ENCODE measurements at places on chromosomes 12 and 14.

DNA sequence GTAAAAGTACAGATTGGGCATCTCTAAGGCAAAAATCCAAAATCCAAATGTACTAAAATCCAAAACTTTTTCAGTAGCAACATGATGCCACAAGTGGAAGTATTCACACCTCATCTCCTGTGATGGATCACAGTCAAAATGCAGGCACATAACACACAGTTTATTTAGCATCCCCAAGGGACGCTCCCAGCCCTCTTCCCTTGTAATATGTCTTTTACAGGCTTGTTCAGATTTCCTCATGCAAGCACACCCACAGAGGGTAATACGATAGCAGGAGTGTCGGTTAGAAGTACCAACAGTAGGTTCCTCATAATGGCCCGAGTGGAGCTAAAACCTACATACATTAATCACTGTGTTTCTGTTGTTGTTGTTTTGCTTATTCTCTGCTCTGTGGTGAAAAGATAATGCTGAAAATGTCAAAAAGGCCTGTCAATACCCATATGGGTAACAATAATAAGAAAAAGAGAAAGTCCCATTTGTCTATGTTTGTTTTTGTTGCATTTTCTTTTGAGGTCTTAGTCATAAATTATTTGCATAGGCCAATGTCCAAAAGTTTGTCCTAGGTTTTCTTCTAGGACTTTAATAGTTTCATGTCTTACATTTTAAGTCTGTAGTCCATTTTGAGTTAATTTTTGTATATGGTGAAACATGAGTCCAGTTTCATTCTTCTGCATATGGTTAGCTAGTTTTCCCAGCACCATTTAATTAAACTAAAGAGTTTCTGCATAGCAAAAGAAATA, 133.1 kb downstream of the LRIG3 start:
- no peak for DNase-seq

DNA sequence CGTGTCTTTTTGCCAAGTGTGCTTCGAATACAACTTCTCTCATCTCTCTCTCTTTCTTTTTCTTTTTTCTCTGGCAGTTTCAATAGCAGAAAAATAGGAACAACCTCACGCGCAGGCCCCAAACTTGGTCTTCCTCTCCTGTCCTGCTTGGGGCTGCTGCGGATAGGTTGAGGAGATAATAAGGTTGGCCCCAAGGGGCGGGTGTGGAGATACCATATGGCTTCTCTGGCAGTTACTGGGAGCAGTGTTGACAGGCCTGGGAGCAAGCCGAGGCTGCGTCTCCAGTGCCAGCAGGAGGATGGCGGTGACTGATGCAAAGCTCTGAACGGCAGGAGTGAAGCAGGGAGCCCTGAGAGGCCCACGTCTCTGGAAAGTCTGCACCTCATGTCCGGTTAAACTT, 89.5 kb upstream of the MANSC4 start:
- DNase-seq = no peak

GRCh38 chr14:68551045-68551683, 241.7 kb downstream of the ZFP36L1 start:
- no peak for DNase-seq

DNA sequence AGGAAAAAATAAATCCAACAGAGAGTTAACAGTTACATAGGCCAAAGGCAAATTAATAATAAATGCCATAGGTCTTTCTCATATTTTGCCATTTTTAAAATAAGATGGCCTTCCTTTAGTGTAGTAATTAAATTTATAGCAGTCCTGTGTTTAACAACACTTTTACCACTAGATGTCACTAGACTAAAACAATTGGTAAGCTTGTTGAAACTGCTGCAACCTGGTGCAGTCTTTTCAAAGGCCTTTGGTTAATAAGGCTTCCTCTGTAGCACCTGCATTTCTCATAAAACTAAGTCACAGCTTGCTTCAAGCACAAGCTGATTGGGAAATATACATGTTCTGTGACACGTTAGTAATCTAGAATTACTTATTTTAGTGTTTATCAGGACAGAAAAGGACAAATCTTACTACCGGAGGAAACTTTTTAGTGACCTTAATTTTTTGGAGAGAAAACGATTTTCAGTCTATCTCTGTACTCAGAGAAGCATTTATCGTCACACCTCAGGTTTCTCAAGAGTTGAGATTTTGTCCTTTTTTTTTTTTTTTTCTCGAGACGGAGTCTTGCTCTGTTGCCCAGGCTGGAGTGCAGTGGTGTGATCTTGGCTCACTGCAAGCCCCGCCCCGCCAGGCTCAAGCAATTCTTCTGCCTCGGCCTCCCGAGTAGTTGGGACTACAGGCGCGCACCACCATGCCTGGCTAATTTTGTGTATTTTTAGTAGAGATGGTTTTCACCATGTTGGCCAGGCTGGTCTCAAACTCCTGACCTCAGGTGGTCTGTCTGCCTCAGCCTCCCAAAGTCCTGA, 20.0 kb downstream of the BORCS5 start:
- no peak for DNase-seq

- no peak for DNase-seq
Measured at GRCh38 chr12:25771041-25771440, 187.4 kb upstream of the RASSF8 start.

- no peak for DNase-seq
Measured at GRCh38 chr12:97960741-97961608, 498.4 kb downstream of the RMST start.

DNA sequence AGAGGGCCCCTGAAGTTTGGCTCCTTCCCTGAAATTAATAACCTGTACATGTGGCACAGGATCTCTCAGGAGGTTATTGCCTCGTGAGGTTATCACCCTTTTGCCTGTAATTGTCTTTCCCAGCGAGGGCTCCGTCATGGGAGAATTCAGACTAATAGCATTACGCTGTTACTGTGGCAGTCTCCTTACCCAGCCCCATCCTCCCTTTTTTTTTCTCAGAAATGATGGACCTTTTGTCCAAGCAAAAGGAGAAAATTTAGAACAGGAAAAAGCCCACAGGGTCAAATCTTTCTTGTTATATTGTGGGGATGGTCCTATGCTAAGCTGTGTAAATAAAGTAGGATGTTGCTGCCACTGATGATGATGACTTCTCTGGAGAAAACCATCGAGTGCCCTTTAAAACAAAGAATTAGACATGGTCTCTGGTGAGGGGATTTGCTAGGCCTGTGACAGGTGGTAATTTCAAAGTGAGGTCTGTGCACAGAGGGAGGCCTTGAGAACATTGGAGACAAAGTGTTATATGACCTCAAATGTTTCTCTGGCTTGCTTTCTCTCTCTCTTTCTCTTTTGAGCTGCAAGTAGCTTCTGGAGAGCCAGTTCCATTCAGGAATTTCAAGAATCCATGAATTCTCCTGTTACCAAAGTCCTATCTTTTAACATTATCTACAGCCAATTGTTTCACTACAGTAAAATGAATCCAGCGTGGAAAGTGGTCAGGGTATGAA, 357.2 kb downstream of the BMP4 start:
- no peak for DNase-seq

- DNase-seq = no peak
Measured at GRCh38 chr12:101941306-101942249, 64.2 kb downstream of the DRAM1 start.

DNA sequence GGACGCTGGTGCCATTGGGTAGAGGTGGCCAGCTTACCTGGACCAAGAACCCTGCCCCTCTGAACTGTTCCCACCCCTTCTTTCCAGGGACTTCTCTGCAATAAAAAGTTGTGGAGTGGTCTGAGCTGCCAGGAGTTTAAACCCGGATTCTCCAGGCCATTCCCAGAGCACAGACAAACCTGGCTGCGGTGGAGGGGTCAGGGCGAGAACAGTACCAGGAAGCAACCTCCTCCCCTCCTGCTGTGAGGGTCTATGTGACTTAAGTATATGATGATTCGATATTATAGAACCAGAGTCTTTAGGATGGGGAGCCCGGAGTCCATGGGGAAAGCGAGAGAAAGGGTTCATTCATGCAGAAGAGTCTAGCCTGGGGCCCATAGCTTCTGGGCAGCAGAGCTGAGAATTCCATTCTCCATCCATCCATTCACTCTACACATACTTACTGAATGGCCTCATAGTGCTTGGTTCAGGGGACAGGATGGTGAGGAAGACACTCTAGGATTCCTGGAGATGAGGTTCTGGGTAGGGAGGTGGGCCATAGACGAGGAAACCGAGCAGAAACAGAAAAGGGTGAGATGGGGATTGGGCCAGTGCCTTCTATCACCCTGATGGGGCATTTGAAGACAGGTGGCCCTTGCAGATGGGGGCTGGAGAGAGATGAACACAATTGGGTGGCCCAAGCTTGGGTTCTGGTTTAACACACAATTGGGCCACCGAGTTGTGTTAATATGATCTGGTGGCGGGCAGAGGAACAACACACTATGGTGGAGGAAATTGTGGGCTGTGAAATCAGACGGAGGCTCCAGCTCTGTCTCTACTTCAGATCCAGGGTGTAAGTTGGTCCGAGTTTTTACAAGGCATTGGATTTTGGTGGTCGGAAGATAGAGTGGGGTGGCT, 5.2 kb downstream of the KRT86 start:
- DNase-seq = no peak

- DNase-seq = no peak
Measured at GRCh38 chr12:119178544-119179334, at the start of gene HSPB8. Gene HSPB8 (plus strand): TSS chr12:119178931. CDS start chr12:119179313, 382 bp downstream.

DNA sequence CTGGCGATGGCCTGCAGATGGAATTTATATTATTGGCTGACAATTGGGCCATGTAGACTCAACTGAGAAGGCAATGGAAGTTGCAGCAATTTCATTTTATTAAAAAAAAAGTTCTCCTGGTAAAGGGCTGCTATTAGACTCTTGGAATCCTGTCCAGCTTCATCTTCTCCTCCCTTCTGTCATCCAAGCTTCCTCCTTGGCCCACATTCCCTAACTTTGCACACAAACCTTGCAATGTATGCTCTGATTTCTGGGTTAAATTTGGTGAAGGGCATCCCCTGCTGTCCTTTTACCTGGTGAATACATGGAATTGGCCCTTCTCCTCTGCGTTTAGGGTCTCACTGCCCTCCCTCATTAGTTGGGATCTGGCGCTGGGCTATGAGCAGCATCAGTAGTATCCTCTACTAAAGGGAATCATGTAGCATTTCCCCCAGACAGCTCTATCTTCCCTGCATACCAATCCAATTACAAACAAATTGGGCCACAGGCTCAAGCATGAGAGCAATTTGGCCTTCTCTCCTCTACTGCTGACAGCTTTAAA, 336.9 kb downstream of the BMP4 start:
- no peak for DNase-seq

GRCh38 chr12:13082861-13083260, 20.6 kb downstream of the GSG1 start:
- DNase-seq = no peak

- no peak for DNase-seq
Measured at GRCh38 chr12:111519083-111519482, 80.0 kb downstream of the ATXN2 start.

- no peak for DNase-seq
Measured at GRCh38 chr12:126114441-126114840, 1049.2 kb downstream of the AACS start.

GRCh38 chr14:105616802-105617192, 90.4 kb downstream of the TMEM121 start:
- DNase-seq = no peak

GRCh38 chr14:68293404-68293803, 473.8 kb downstream of the RAD51B start:
- no peak for DNase-seq

- DNase-seq = no peak
Measured at GRCh38 chr14:69319911-69320310, 60.0 kb downstream of the GALNT16 start.

- no peak for DNase-seq
Measured at GRCh38 chr14:23142826-23143225, 23.8 kb upstream of the CEBPE start.

DNA sequence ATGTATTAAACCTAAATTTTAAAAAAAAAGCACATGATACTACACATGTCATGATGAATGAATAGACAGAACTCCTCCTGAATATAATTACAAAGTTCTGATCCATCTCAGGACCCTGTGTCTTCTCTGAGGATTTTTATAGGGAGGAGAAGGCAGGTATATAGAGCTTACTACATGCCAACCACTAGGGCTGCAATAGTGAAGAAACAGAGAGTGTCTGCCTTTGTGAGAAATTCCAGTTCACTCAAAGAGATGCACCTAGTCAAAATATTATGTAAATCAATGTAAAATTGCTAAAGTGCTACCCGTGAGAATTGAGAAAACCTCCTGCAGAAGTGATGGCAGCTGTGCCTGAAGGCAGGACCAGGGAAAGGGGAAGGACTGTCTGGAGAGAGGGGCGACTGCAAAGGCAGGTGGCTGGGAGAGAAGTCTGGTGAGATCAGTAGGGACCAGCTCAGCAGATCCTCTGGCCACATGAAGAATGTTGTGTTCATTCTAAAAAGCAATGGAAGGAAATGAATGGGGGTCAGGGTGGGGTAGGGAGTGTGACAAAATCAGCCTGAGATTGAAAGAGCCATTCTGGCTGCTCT, 15.1 kb downstream of the ABHD4 start:
- DNase-seq = no peak

DNA sequence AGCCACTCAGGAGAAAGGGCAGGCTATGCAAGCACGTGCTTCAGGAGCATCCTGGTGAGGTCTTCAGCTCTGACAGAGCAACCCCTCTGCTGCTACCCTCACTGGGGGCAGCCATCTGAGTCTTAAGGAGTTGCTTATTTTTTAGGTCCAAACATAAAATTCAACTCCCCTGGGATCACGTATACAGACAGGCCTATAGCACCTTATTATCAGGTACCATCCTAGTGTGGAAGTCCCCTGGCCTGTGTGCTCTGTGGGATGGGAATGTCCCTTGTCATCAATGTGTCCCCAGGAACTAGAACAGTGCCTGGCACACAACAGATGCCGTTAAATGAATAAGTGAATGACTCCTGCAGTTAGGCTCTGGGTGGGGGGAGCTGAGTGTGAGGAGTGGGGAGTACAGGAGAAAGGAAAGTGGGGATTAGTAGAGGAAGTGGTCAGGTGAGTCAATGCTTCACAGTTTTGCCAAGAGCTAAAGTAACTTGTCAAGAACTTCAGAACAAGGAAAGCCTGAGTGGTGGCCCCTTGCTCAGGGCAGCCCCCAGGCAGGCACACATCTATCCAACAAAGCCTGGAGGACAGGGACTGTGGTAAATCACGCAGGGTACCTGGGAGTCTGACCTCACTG, 33.5 kb downstream of the DAD1 start:
- no peak for DNase-seq

GRCh38 chr12:103766028-103766427, 75.0 kb downstream of the NT5DC3 start:
- DNase-seq = no peak

GRCh38 chr12:27906127-27906500, 66.4 kb downstream of the PTHLH start:
- DNase-seq = no peak

DNA sequence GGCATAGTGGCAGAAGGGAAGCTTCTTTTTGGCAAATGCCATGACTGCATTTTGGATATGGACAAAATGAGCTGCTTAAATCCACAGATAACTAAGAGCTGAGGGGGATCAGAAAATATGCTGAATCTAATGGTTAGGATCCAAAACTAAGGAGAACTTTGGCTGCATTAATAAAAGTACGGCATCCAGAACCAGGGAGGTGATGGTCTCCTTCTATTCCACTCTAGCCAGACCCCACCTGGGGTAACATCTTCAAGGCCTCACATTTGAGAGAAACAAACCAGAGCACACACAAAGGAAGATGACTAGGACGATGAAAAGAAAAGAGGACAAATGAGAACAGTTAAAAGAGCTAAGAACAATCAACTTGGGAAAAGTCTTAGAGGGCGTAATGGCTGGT, 27.6 kb downstream of the NT5DC3 start:
- no peak for DNase-seq

- peak; percentile 55 for DNase-seq
Measured at GRCh38 chr12:54549774-54550451, 512 bp downstream of the PDE1B start.

All from activated T-cell treated with anti-CD3 and anti-CD28 coated beads, Interleukin-2, amount 50 U/mL, for 48 hours (primary cell).